Stimulated activated CD4-positive, alpha-beta T cell treated with anti-CD3 and anti-CD28 coated beads, Interleukin-4, amount 100 ng/mL, for 24 hours (primary cell): ENCODE measurements at places on chromosomes 12 and 14.

DNA sequence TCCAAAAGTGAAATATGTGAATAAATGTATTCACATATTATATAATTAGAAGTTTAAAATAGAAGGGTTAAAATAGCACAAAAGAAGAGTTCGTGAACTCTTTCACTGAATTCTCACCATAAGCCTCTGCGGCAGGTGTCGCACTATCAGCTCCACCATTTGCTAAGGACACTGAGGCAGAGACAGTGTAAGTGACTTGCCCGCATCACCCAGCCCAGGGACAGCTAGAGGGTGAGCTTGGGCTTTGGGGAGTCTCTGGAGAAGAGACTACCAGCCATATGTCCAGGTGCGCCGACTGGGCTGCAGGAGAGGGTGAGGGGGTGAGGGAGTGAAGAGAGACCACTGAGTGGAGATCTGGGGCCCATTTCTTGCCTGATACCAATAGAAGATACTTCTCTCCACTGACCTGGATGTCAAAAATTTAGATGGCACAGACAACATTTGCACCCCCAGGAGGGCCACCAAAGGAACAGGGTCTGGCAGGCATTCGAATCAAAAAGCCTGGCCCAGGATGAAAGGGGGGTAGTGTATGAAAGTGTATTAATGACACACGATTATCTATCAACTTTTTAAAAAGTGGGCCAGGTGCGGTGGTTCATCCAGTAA is 28.5 kb downstream of the FAIM2 start:
- DNase-seq, result no peak

DNA sequence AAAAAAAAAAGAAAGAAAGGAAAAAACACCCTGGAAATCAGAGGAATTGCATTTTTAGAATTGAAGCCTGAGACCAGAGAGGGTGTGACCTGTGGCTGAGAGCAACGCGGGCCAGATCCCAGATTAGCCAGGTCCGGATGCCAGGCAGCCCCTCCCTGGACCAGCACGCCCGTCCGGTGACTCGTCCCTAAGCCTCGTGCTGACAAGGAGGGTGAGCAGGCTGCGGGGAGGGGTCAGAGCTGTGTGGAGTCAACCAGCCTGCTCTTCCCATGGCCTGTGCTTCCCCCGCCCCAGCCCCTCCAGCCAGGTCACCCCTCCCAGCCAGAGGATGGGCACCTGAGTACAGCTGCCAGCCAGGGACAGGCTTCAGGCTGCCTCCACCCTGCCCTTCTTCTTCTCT is 4.2 kb upstream of the KLC1 start:
- peak; percentile 17 for DNase-seq

GRCh38 chr14:45715946-45716345 is 462.9 kb upstream of the MIS18BP1 start:
- DNase-seq, result no peak

DNA sequence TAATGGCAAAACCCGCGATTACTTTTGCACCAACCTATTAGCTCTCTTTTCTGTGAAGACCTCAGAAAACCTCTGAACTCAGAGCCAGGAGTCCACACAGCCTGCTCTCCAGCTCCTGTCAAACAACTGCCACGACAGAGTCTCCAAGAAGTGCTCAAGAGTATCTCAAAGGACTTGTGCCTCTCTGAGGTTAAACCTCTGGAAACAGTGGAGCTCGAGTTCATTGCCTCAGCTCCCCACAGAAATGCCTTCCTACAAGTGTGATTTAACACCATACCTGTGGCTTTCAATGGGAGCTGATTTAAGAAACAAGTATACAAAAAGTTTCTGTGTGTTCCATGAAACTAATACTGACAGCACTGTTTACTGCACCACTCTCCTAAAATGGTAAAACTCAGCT is 20.1 kb downstream of the ACTN1 start:
- no peak for DNase-seq

DNA sequence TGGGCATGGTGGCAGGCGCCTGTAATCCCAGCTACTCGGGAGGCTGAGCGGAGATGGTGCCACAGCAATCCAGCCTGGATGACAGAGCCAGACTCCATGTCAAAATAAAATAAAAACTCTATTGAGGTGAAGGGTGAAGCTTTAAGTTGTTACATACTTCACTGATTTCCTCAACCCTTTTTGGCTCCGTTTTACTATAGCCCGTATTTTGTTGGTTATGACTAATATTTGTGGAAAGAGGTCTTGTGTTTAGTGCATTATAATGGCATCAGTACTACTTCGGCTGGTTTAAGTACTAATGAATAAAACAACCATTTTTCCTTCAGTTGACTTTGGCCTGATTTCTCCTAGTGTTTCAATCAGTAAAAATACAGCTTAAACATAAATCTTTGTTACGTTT is 27.0 kb upstream of the SLC2A14 start:
- DNase-seq, result no peak

GRCh38 chr14:25080682-25081081 is 30.7 kb upstream of the STXBP6 start:
- no peak for DNase-seq

GRCh38 chr12:96000858-96001257 is 4.7 kb upstream of the HAL start:
- DNase-seq, result no peak

GRCh38 chr12:101051901-101052550 is 158.0 kb downstream of the SLC5A8 start:
- DNase-seq, result no peak

GRCh38 chr14:71332476-71332875 is 425.2 kb downstream of the PCNX1 start:
- DNase-seq, result no peak

- DNase-seq, result no peak
Observed at GRCh38 chr12:21751517-21751916, 23.0 kb downstream of the KCNJ8 start.

DNA sequence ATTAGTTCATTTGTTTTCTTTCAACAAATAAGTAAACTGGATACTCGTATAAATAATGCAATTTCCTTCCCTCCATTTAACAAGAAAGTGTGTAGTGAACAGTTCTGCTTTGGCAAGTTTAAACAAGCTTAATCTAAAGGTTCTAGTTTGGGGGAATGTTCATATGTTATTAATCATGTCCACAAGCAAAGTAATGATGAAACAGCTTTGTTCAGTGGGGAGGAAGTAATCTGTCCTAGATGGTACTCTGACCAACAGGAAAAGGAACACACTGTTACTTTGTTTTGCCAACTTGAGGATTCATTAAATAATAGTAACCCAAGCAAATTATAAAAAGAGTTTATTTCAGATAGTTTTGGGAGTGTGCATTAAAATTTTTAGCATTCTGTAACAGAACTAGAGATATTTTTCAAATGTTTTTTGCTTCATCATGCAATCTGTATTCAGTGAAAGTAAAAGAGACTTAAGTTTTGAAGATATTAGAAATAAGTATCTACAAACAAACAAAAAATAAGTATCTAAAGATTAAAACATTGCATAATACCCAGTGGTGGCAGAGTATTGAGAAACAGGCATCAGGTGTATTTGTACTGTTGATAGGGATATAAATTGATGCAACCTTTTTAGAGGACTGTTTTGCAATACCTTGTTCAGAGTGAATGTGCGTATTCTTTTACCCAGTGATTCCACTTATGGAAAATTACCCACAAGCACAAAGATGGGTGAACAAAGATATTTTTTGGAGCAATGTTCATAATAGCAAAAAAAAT is 61.1 kb downstream of the RAB35 start:
- DNase-seq, result no peak

GRCh38 chr12:6056406-6057240 is 67.8 kb downstream of the VWF start:
- DNase-seq, result no peak

- no peak for DNase-seq
Observed at GRCh38 chr12:94433744-94434143, 25.9 kb downstream of the CEP83 start.

GRCh38 chr14:23446291-23446851 is 10.9 kb upstream of the MYH7 start:
- no peak for DNase-seq

DNA sequence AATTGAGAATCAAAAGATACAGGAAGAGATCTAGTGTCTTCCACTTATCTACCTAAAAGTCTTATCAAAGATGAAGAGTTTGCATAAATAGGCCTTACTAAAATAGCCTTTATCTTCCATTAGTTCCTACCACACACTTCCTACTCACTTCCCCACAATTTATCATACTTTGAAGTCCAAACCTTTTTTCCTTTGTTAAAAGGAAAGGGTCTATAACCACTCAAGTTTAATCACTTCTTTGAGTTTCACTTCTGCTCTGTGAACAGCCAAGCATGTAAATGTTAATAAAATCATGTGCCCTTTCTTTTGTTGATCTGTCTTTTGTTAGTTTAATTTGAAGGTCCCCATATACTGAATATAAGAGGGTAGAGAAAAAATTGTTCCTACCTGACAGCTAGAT is 114.5 kb downstream of the PHLDA1 start:
- DNase-seq, result no peak

DNA sequence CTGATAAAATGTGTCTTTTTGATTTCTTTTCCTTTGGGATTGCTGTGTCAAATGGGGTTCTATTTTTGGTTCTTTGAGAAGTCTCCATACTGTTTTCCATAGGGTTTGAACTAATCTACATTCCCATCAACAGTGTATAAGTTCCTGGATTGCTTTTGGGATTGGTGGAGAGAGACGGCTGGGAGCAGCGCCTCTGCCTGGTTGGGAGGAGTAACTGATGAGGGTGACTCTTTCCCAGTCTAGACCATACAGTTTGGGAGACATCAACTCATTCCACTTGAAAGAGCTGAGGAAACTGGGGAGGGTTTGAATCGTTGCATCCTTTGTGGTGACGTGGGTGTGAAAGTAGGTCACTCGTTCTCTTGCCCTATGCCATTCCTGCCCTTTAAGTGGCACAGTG is 42.3 kb upstream of the KCNA1 start:
- DNase-seq, result no peak

DNA sequence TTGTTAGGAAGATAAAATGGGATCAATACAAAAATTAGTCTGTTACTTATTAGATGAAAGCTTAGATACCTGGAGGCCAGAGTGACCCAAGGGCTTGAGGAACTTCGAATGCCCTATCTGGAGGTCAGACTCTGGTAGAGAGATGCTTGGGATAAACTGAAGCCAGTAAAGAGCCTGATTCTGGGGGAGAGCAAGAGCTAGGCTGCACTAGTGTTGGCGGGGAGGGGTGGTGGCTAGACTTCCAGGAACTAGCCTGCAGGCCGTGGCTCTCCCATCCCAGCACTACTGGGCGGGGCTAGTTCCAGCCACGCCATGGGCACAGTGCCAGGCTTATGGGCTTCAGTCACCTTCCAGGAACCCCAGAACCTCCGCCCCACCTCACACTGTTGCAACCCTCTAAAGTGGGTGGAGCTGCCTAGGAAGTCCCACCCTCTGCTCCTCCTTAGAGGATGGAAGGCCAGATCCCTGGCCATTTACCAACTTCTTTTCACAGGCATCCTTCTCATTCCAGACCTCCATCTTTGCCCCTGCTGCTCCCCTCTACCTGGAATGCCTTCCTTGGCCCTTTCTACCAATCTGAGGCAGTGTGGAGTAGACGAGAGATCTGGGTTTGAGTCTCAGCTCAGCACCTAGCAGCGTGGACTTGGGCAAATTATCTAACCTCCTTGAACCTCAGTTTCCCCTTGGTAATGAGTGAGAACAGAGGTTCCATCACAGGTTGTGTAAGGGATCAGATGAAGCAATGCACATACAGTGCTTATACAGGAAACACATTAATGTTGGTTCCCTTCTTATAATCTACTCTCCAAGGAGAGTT is 6.3 kb upstream of the NFE2 start:
- no peak for DNase-seq

GRCh38 chr12:43277651-43278540 is 274.1 kb downstream of the ADAMTS20 start:
- DNase-seq, result no peak

- DNase-seq, result no peak
Observed at GRCh38 chr12:56772625-56773024, 9.5 kb downstream of the HSD17B6 start.

DNA sequence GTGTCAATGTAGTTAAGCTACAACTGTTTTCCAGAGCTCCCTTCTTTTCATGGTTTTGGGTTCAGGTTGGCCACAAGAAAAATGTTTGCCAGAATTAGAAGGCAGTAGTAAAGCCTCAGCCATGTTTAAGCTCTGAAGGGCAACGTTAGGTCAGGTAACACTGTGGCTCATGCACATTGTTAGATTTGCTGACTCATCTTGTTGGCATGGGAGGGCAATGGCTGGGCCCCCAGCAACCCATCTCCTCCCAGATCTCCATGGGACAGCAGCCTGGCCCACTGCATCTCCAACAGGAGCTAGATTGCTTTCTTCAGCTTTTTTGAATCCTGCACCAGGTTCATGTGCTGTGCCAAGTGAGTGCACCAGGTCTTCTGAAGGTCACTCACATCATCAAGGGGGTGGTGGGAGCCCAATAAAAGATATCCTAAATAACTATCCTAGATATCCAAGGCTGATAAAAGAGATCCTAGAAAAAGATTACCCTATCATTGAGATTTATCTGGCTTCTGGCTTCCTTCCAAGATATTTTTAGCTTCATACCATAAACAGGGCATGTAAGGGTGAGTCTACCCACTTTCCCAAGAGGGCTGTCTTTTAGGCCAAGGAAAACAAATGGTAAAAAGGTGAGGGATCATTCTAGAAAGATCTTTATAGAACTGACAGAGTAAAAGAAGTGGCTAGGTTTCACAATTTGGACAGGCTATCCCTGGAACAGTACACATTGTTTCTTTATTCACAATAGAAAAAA is 28.9 kb downstream of the PTGER2 start:
- DNase-seq, result no peak

GRCh38 chr12:91542666-91543065 is 360.0 kb upstream of the DCN start:
- DNase-seq, result no peak

- no peak for DNase-seq
Observed at GRCh38 chr14:32224737-32225377, 21.8 kb upstream of the RNU6-8 start.

DNA sequence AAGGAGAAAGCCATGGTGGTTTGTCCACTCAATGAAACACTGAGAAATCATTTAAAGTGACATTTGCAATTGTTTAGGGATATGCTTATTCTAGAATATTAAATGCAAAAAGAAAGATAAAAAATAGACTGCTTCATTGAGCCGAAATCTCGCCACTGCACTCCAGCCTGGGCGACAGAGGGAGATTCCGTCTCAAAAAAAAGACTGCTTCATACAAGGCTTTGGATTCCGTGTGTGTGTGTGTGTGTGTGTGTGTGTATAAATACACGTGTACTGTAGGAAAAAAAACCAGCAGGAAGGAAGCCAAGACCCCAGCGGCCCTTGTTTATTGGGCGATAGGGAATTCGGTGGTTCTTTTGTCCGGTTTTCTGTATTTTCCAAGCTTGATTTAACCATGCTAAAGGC is 3.2 kb upstream of the ZNF839 start:
- DNase-seq, result peak; percentile 28

- no peak for DNase-seq
Observed at GRCh38 chr12:121424624-121424975, 24.7 kb downstream of the RNF34 start.

- peak; percentile 74 for DNase-seq
Observed at GRCh38 chr14:50085570-50086320, 30.6 kb downstream of the VCPKMT start.
